ENCODE measurements at places on chromosomes 12 and 14. TPM values are rescaled to one million over a fixed set of nuclear protein-coding genes. Genes with fewer than 3 reads are reported as not detected.

DNA sequence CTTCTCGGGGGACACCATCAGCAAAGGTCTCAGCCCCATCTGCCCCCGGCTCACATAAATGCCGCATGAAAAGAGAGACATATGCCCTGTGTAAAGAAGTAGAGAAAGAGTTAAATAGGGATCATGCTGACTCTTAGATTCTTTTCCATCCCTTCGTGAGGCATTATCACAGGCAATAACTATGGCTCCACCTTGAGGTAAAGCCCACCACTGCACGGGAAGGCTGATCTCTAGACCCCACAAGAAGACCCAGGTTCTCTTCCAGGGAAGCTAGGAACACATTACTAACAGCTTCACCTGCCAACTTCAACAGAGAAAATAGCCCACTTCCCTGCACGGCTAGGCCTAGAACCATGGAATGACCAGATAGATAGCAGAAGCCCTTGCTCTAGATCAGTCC is 14.1 kb upstream of the NOP2 start:
- no peak for DNase-seq

The MMP17 gene
- 12.1 TPM for total RNA-seq

GRCh38 chr12:16359512-16360491 is 12.4 kb downstream of the MGST1 start:
- no peak for DNase-seq

- no peak for DNase-seq
Measured at GRCh38 chr12:124020514-124020949, 47.5 kb downstream of the ZNF664 start.

DNA sequence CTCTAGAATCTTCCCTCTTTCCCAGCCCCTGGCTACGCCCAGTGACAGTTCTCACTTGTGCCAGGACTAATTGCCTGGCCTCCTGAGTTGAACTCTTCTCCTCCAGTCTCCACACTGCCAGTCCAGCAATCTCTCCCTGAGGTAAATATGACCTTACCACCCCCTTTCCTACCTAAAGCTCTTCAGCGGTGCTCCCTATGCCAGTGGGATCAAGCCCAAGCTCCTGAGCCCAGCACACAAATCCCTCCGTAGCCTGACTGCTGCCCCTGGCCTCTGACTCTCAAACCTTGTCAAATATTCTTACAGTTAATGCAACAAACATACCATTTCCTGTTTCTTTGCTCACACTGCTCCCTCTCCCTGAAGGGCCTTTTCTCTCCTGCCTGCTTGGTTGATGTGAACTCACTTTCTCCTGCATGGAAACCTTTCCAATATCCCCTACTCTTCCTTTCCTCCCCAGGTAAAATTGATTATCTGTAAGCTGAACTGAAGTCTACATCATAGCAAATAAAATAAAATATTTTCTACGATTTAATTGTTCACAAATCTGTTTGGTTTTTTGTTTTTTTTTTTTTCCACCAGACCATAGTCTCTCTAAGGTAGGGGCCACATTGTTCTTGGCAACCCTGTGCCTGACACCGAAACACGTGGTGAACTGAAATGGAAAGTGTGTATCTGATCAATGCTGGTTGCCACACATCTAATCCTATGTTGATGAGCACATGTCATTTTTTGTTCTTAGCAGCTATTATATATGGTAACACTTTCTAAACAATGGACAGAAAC is 147.5 kb downstream of the SLC38A6 start:
- DNase-seq = no peak

- no peak for DNase-seq
Measured at GRCh38 chr12:132061641-132062430, 82.3 kb downstream of the DDX51 start.

DNA sequence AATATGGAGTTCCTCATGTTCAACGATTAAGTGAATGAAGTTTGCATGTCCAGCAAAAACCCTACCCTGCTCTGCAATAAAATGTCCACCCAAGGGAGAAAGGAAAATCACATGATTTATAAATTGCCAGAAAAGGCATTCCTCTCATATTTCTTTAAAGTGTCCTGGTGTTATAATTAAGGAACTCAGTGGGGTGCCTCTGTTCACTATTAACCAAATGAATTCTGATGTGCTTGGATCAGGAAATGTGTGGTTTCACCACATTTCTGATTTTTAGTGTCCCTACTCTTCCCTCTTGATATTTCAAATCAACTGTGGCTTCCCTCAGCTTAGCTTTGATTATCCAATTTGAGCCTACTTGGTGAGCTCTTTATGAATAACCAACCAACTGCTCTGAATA is 208.1 kb downstream of the PHLDA1 start:
- DNase-seq = no peak

The C12orf57 gene
- 416 TPM for total RNA-seq

GRCh38 chr12:97387844-97388243 is 74.8 kb upstream of the RMST start:
- DNase-seq = no peak

The RPL10L gene
- total RNA-seq = not detected

DNA sequence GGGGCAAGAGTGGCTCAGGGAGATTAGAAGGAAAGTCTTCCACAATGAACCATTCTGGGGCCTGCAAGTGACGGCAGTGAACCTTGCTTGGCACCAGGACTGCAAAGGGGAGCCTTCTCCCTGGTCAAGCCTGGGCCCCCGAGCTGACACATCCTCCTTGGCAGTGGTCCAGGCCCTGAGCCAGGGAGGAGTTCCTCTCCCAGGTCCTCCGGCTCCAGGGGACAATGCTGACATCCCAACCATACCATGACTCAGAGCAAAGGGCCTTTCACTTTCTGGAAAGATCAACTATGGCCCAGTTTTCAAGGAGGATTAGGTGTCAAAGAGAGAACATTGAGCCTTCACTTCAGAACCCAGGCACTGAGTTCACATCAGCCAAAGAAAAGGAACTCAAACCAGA is 756.5 kb upstream of the TBX3 start:
- DNase-seq = no peak

DNA sequence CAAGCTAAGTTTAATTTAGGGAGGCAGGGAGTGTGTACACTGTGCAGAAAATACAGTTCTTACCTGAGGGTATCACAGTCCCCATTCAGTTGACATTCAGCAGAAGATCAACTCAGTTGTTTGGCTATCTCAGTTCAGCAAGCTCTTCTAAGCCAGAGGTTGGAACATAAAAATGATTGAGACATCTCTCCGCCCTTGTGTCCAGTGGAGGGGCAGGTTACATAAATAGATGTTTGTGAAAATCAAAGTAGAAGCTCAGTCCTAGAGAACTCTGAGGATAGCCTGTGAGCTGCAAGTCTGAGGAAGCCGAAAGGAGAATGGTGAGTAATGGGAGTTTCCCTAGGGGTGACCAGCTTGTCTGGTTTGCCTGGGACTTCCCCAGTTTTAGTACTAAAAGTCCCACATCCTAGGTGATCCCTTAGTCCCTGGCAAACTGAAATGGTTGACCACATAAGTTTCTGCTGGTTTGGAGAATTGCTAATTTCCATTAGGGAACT is 251.4 kb upstream of the ATP2B1 start:
- no peak for DNase-seq

DNA sequence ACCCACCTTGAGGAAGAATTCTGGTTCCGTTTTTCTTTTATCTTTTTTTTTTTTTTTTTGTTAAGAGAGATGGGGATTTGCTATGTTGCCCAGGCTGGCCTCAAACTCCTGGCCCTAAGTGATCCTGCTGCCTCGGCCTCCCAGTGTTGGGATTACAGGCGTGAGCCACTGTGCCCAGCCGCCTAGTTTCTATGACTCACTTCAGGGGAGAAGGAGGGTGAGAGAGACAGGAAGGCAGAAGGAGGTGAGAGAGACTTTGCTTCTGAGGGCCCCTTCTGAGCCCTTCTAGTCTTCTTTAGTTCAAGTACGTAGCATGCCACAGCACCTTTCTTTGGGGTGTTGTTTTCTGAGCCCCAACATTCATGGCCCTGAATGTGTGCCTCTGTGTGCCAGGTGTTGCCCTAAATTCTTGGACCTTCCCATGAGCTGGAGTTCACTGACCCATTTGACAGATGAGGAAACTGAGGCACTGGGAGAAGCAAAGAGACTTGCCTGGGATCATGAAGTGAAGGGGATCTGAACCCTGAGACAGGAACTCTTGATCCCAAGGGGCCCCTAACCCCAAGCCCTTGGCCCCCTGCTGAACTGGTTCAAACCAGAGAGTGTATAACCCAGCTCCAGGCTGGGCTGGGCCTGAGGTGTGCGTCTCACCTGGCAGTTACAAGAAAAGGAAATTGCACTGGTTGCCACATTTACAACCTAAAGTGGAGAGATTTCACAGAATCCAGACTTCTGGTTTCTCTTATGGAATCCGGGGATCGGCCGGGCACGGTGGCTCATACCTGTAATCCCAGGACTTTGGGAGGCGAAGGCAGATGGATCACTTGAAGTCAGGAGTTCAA is 20.8 kb downstream of the SH2B3 start:
- no peak for DNase-seq

DNA sequence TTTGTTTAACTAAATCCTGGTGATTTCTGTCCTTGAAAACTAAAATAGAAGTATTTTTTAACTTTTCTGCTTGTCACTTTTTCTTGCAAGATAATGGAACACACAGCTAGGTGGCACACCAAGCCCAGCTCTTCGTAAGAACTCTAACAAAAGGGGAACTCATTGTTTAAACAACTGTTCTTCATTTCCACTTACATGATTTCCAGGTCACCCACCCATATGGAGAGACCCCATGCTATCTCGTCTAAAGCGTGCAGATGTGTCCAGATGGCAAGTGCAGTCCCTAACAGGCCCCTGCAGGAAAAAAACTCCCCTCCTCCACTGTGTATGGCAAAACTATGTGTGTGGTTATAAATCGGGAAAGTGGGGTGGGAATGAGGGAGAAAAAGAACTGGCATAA is 43.3 kb upstream of the NT5DC3 start:
- DNase-seq = no peak

The AICDA gene
- total RNA-seq = not detected

- DNase-seq = no peak
Measured at GRCh38 chr12:31728289-31728916, 418 bp downstream of the AMN1 start.
